ENCODE measurements at places on chromosomes 4 and X.

DNA sequence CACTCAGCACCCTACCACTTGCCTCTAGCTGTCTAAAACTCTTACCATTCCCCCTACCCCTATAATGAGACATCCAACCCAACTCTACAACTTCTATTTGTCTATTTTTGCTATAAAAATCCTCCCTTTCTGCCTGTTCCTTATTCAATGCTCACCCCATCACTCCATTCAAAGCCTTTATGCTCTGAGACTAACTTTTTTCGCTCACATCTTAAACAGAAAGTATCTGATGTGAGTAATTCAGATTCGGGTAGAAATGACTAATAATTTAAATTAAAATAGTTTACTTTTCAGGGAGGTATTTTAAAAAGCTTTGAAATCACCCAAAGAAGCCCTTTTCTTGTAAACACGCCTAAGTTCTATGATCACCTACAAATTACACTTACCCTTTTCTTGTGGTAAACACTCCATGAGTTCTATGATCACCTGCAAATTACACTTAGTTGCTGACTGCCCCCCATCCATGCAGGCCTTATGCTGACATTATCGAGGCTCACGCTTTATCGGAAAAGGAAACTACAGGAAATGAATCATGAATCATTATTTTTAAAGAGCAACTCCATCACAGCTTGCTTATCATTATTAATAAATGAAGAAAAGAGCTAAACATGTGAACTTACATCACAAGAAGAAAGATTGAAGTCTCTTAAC is 168.7 kb upstream of the PPP1R2C start:
- no peak for DNase-seq

GRCh38 chr4:5361968-5362367 is 310.7 kb downstream of the STK32B start:
- DNase-seq = no peak

- no peak for DNase-seq
These were observed 136.6 kb downstream of the NEXMIF start for GRCh38 chrX:74788545-74789086.

DNA sequence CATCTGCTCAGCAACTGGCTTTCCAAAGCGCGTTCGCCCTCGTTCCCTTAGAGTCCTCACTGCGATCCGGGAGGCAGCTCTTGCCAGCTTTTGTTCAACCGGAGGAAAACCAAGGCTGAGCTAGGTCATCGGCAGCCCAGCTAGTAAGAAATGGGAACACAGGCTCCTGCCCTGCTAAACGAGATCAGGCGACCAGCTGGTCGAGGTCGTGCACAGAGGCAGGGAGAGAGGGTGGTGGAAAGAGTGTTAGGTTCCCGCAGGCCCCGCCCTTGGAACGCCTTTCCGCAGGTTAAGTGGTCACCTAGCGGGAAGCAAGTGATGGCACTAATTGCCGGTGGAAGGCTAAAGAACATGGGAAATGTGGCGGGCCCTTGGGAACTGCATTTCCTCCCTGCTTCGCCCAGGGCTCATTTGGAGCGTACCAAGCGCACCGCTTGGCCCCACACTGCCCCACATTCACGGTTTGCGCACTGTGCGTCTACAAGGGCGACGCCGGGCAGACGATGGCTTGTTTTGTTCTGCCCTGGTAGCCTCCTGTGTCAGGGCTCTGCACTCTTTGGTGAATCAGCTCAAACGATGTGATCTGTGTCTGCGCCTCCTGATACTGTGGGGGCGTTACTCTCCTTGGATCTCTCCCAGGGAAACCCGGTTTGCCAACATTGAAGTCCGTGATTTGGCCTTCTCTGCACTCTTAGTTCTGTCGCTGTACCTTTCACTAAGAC is 7.2 kb upstream of the PRDM8 start:
- DNase-seq = no peak

DNA sequence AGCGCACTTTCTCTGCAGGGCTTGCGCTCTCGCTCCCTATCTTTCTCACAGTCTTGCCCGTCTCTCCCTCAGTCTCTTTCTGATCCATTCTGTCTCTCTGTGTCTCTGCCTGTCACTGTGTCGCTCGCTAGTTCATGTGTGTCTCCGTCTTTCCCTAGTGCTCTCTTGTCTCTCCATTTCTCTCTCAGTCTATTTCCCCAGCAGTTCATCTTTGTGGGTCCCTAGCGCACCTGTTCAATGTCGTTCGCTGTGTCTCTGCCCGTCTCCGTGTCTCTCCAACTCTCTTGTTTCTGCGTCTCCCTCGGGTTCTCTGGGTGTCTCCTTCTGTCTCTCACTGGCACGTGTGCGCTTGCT is 1.5 kb downstream of the GPR101 start:
- DNase-seq = no peak

DNA sequence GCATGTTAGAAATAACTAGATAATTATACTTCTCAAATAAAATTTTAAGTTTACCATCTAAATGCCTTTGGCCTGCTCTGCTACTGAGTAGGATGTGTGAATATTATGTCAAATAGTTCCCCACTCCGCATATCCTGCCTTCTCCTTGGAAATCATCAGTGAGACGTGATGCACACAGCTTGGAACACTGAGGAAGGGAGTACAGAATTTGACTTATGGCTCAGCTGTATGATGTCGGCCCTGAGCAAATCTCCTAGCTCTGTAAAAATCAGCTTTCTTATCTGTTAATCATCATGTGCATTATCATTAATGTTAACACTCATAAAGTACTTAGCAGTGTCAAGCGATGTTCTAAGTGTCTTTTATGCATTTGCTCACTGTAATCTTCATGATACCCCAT is 241.0 kb upstream of the ANKRD50 start:
- no peak for DNase-seq

GRCh38 chr4:151260526-151260925 is 16.4 kb upstream of the PRSS48 start:
- no peak for DNase-seq

- no peak for DNase-seq
These were observed 613 bp downstream of the GLRB start for GRCh38 chr4:157076578-157076947.

GRCh38 chr4:24745172-24745895 is 50.0 kb upstream of the SOD3 start:
- no peak for DNase-seq

DNA sequence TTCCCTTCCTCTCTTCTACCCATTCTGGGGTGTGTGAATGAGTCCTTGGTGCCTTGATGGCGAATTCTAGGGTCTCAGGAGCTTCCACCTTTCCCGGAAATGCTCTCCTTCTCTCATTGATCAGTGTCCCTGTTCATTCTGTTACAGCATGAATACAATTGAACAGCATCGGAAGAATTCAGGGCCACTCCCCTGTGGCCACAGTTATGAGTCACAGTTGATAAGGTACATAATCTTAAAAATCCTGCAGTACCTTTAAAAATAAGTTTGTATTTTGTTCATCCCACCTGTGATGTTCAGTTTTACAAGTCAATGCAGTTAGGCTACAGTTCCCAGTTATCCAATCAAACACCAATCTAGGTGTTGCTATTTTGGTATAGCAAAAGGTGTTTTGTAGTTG is 47.3 kb upstream of the FAM9A start:
- DNase-seq = no peak

- no peak for DNase-seq
These were observed 146.0 kb upstream of the BANK1 start for GRCh38 chr4:101644516-101644915.

DNA sequence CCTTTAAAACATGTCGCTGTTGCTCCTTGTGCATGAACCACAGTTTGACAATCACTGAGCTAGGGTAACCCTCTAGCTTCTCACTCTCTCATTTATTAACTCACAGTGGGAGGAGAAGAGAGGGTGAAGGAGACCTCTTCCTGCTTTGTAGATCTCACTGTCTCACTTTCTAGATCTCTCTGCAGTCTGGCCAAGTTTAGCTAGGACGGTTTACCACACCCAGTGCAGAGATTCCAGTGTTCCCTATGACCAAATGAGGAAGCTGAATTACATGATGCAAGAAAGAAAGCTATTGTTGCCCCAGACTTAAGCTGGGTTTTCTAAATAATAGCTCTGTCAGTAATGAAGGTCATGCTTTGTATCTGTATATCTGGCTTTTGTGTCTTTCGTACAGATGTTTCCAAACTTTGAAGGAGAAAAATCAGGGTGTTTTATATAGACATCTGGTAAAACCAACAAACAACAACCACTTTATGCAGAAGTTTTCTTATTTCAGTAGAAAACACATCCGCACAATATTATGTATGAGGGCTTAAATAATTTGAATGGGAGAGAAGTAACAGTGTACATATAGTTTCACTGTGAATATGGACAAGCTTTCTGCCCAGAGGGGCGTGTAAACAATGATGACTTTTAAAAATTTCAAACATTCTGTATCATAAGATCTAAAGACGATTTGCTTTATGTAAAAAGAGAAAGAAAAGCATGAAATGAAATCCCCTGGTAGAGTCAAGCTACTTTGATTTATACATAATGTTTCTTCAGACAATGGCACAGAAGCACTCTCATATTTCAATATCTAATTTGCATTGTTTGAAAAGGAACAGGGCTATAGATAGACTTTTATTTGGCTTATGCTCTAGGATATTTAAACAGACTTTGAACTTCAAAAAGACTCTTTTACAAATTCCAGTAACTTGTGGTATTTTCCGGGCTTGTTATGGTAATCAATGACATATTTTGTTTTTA is 582.3 kb downstream of the FSTL5 start:
- no peak for DNase-seq

DNA sequence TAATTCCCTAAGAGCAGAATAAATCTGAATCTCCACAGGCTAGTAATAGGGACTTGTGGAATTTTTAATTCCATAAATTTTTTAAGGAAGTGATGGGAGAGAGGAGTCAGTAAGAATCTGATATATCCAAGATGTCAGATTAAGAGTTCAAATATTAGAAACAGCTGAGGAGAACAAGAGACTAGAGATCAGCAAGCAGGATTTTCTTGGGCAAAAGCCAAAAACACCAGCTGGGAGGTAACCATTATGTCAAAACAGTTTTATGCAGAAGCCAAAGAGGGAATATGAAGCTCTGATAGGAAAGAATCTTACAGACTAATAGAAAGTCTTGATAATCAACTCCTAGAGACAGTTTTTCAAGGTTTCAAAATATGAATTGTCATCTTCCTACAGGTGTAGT is 72.2 kb upstream of the RBPJ start:
- no peak for DNase-seq

DNA sequence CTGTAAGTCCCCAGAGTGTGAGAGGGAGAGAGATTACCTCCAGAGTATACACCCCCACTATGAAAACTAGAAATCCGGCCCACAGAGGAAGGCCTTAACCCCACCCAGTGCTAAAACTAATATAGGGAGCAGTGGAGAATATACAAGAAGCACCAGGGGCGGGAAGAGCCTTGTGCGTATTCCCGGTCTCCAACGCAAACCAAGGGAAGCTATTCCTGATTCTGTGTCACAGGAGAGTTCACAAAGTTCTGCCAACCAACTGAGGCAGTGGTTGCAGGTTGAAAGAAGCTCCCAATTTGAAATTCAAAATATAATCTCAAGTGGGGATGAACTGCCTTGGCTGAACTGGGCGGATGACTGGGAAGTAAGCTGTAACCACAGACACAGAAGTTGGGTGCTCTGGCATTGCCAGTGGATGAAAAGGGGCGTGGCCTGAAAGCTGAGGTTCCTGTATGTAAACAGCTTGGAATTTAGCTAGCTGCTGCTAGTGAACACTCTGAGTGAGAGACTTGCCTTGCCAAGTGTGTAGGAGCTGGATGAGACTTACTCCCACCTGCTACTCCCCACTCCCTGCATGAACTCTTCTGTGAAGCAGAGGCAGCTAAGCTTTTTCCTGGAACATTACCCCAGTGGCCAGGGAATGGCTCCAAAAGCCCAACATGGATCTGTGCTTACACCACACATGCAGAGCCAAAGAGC is 32.7 kb downstream of the ELF2 start:
- DNase-seq = no peak

DNA sequence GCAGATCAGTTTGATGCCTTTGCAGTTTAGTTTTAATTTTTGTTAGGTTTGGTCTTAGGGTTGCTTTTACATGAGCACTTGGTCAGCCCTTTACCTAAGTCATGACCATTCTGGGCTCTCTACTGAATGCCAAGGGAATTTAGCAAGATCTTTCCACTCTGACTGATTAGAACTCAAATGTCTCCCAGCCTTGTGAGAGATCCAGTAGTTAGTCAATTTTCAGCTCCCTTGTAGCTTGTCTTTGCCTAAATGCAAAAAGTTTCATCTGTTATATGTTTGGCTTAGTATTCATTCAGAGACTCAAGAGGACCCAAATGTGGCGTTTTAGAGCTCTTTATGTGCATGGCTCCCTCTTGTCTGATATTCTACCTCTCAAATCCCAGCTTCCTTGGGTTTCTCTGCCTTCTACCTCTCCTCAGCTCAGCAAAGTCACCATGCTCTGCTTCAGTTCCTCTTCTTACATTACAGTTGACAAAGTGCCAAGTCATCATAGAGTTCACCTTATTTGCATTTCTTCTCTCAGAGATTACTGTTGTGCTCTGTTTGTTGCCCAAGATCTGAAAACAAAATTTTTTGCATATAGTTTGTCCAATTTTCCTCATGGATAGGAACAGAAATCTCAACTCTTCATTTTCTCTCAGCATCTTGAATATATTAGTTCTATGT is 17.5 kb upstream of the JAKMIP1 start:
- DNase-seq = no peak

GRCh38 chrX:132404266-132404665 is 84.6 kb downstream of the MBNL3 start:
- no peak for DNase-seq

DNA sequence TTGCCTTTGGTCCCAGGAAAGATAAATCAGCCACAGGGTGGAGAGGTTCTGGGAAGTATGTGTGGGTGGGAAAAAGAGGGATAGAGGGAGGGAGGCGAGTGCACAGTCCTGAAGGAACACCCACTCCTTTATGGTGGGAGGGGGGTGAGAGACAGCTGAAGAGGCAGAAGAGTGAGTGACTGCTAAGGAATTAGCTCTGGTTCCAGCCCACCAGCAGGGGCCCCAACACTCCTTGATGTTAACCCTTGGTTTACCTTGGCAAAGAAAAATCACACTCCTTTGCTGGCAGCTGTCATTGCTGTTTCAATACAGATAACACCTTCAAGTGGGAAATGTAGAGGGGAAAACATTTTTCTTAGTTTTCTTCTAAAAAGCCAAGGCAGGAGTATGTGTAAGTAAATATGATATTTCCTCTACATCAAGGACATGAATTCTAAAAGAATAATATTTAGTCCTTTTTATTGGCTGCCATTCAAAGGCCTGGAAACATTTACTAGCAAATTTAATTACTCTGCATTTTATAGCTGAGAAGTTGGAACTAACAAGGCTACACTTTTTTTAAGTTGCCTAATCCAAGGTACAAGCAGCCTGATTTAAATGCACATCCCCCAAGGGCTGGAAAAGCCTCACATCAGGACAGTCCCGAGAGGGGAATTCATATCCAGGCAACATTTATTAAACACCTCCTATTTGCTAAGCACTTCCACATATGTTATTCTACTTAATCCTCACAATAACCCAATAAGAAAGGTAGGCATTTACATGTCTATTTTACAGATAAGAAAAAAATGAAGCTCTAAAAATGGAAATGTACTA is 81.7 kb downstream of the HS6ST2 start:
- no peak for DNase-seq

GRCh38 chr4:35604252-35604651 is 640.1 kb downstream of the ARAP2 start:
- no peak for DNase-seq

- DNase-seq = no peak
These were observed 40.9 kb downstream of the PDS5A start for GRCh38 chr4:39936565-39937418.

GRCh38 chrX:38437093-38437492 is 84.7 kb downstream of the OTC start:
- DNase-seq = no peak

GRCh38 chrX:54891573-54891972 is 29.1 kb upstream of the TRO start:
- no peak for DNase-seq

GRCh38 chr4:165489786-165490185 is 111.0 kb downstream of the CPE start:
- DNase-seq = no peak

- DNase-seq = no peak
These were observed 107.6 kb upstream of the SRD5A3 start for GRCh38 chr4:55238407-55238806.
